Mesenteric fat pad (tissue), 1 donor: ENCODE measurements at places on chromosomes 1 and 21. TPM values are rescaled to one million over a fixed set of nuclear protein-coding genes. Genes with fewer than 3 reads are reported as not detected.

AK5 gene
- total RNA-seq = not detected

C4BPB gene
- total RNA-seq = 2.6 TPM

RGS13 gene
- 1.0 TPM for total RNA-seq

GRCh38 chr1:68917456-68917855 is 420.6 kb upstream of the DEPDC1 start:
- no peak for DNase-seq

ADGRL4 gene
- total RNA-seq = 81.8 TPM

DNA sequence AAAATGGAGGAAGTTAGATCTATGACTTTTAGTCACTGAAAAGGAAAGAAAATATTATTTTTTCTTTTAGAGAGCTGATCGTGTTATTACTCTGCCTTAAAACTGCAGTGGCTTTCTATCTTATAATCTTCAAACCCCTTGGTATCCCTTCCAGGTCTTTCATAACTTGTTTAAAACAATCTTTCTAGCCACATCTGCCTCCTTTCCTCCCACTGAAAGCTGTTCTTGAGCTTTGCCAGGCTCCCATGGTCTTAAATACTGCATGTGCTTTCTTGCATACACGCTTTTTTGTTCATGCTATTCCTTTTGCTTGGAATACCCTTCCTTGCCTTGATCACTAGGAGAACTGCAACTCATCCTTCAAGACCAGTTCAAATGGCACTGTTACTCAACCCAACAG is 65.9 kb upstream of the GADD45A start:
- DNase-seq = no peak

DNA sequence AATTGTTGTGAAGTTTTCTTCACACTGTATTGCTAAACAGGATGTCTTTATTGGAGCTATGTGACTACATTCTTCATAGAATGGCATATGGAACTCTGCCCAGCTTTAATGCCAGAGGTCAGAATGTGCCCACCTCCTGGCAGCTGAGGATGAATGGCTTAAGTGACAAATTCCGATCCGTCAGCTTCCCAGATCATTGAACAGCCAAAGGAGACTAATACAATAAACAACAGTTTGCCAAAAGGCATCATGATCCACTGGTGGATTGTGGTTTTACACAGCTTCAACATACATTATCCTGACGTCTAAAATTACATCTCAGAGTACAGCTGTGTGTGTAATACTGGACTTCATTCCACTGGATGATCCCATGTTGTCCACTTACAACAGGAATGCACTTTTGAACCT is 68.7 kb upstream of the C1orf105 start:
- no peak for DNase-seq
